Bone marrow (tissue), 2 donors: ENCODE measurements at places on chromosomes 4 and X.

DNA sequence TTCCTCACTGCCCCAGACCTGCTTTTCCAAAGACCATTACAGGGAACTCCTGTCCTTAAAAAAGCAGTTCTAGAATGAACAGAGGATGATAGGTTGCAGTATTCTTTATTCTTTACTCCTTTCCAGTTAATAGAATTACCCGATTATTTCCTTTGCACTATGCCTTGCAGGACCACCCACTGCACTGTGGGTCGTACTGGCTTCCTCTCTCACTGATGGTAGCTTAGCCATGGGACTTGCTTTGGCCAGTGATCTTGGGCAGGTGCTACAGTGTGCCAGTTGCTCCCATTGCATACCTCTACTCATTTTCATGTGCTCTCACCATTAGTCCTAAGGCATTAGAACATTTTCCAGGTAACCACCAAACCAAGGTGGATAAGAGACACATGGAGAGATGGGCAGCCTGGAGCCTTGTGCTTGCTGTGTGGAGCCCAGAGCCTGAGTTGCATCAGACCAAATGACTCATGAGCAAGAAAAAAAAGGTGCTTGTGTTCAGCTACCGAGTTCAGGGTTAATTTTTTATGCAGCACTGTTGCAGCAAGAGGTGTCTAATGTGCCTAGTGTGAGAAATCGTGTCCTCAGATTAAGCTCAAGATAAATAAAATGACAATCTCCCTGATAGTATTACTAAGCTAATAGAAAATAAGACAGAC is 7.6 kb upstream of the UNC5C start:
- DNase-seq = no peak

DNA sequence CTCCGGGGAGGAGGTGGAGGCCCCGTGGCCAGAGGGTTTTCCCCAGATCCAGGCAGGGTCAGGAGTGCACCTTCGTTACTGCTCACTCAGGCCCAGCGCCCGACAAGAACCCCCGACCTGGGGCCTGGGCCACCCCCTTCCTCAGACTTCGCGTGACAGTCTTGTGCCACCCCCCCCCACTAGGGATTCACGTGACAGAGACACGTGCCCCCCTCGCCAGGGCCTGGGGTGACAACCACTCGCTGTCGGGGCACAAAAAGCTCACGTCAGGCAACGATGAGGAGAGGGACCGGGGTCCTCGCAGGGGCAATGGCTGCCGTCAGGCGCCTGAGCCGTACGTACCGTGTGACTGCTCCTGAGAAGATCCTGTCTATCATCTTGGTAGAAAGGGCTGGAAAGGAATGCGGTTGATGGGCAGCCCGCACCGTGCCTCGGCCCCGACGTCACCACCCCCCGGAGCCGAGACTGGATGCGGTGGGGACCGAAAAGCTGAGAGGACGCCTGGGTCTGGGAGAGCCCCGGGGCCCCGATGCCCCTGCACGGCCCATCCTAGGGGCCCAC is 23.0 kb upstream of the GTPBP6 start:
- DNase-seq = no peak

DNA sequence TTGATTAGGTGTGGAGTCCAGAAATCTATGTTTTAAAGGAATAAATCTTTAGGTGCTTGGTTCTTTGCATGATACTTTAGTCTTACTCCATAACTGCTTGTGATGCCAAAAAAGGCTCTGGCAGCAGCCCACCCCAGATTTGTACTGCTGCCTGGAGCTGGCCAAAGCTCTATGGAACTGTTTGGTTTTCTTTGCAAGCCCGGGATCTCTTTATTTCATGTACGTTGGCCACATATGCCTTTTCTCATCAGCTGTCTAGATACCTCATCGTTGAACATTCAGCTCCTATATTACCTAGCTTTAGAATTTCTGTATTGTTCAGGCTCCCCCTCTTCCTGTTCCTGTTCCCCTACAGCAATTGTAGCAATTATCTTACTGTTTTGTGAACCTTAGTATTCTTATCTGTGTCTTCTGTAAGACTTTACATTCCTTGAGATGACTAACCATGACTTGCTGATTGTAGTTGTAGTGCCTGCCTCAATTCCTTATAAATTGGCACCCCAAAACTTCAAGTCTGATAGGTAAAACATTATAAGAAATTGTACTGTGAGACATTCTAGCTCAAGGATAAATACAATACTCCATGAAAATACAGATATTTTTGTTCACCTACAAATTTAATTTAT is 199.4 kb upstream of the GPRIN3 start:
- DNase-seq = no peak

DNA sequence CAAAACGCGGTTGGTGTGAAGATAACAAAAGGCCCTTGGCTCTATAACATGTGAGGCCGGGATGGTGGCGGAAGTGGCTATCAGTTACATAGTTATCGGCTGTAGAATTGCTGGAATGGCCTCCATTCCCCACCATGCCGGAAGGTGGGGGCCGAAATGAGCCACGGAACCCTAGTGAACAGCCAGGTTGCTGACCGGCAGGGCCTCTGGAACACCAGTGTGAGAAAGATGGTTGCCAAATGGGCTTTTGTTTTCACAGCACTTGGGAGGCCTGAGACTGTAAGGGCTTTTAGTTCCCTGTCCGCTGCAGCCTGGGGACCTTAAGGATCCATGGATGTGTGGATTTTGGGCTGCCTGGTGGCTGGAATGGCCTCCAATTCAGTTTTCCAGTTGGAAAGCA is 23.3 kb upstream of the ARX start:
- no peak for DNase-seq

GRCh38 chrX:24468245-24468644 is 3.2 kb downstream of the PDK3 start:
- DNase-seq = no peak

DNA sequence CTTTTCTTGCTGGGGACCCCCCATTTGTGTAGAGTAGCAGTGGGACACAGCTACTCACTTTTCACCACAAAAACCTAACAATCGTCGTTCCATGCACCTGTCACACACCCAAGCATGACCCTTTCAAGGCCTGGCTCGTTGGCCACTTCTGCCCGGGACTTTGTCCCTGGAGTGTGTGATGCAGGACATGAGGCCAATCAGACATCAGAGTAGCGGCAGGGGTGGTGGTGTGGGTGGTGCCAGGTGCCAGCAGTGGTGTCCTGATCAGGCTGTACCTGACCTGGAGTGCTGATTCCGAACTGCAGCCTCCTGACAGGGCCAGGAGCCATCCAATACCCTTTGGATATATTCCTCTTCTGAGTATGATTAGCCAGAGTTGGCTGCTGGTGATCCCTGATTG is 23.1 kb upstream of the PROM1 start:
- no peak for DNase-seq

DNA sequence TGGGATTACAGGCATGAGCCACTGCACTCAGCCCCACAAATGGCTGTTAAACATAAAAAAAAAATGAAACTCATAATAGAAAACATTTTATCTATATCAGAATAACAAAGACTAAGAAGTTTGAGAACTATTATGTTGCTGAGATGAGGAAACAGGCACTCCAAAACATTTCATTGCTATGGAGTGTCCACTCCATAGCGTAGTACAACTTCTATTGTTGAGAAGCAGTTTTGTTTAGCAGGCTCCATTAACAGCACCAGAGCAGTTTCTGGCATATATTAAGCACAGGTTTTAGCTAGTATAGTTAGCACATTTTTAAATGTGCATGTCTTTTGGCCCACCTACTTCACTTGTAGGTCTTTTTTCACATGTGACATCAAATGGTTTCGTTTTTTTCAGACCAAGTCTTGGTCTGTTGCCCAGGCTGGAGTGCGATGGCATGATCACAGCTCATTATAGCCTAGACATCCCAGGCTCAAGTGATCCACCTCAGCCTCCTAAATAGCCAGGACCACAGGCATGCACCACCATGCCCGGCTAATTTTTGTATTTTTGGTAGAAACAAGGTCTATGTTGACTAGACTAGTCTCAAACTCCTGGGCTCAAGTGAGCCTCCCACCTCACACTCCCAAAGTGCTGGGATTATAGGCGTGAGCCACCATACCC is 5.8 kb downstream of the HMGB2 start:
- no peak for DNase-seq

- no peak for DNase-seq
Measured at GRCh38 chr4:3630598-3631543, 98.6 kb upstream of the LRPAP1 start.

DNA sequence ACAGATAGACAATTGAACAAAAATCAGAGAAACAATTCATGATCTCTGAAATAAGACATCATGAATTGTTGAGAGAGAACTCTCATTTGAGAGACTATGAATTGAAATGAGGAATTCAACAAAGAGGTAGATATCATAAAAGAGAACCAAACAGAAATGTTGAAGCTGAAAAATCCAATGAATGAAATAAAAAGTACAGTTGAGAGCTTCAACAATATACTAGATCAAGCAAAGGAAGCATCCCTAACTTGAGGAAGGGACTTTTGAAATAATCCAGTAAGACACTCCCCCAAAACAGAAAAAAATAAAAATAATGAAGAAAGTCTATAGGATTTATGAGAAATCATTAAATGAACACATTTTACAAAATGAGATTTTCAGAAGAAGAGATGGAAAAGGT is 310.0 kb upstream of the PCDH10 start:
- DNase-seq = no peak

GRCh38 chr4:165027762-165028402 is 3.9 kb upstream of the TRIM60 start:
- no peak for DNase-seq

DNA sequence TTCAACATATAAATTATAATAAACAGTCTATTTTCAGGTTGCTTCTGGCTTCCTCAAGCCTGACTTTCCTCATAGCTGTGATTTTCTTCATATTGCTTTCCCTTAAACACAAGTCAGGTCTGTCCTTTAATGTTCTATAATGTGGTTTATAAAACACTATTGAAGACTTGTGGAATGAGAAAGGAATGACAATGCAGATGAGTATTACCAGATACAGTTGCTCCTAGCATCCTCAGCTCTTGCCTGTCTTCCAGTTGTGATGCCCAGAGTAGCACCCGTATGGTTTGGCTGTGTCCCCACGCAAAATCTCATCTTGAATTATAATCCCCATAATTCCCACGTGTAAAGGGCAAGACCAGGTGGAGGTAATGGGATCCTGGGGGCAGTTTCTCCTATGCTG is 265.7 kb upstream of the BOD1L1 start:
- no peak for DNase-seq

- no peak for DNase-seq
Measured at GRCh38 chr4:79528241-79528706, 120.2 kb upstream of the GK2 start.

- no peak for DNase-seq
Measured at GRCh38 chrX:94454606-94455005, 780.6 kb downstream of the FAM133A start.

- no peak for DNase-seq
Measured at GRCh38 chr4:35802644-35803043, 441.7 kb downstream of the ARAP2 start.

- no peak for DNase-seq
Measured at GRCh38 chrX:71107245-71107644, 705 bp upstream of the CXorf65 start.

GRCh38 chrX:19156186-19156585 is 33.9 kb upstream of the ADGRG2 start:
- no peak for DNase-seq

DNA sequence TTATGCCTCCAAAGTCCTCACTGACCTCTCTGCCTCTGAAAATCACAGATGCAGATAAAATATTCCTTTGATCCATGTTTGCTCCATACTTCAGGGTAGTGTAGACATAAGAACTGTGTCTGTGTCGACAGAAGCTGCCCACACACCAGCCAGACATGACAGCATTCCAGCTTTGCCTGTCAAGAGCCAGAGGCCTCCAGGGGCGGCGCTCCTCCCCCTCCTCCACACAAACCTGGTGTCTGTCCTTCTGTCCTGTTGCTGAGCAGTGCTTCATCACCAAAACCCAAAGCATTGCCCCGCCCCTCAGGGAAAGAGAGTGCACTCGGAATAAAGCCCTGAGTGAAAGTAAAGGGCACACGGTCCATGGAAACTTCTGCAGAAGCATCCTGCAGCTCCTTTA is 379.4 kb downstream of the FBXW7 start:
- DNase-seq = no peak

DNA sequence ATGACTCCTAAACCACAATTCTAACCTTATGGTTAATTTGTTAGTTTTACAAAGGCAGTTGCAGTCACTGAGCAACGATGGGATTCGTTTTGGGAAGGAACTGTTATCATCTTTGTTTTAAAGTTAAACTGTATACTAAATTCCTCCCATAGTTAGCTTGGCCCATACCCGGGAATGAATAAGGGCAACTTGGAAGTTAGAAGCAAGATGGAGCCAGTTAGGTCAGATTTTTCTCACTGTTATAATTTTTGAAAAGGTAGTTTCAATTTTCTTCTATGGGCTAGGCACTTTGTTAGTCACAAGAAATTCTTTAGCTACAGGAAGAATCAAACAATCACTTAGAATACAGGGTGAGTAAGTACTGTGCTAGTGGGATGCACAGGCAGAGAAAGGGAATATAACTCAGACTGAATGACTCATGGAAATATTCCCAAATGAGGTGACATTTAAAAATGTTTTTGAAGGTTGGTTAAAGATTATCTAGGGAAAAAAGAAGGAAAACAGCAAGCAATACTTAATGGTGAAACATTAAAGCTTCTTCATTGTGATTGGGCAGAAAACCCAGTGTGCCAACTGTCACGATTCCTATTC is 153.6 kb downstream of the MAGEB17 start:
- no peak for DNase-seq

DNA sequence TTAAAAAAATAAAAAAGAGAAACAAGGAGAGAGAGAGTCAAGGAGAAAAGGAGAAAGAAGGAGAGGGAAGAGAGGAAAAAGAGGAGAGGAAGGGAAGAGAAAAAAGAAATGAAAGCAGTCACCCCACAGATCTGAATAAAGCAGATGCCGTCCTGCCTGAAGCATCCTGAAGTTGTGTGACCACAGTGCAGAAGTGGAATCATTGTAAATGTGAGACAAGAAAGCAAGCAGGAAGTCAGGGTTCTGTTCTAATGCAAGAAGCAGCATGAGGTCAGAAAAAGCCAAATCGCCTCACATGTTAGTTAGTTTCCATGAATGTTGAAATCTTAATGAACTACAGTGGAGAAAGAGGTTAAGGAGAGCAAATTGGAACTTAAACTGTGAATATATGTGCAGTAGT is 692.5 kb downstream of the CENPC start:
- DNase-seq = no peak

DNA sequence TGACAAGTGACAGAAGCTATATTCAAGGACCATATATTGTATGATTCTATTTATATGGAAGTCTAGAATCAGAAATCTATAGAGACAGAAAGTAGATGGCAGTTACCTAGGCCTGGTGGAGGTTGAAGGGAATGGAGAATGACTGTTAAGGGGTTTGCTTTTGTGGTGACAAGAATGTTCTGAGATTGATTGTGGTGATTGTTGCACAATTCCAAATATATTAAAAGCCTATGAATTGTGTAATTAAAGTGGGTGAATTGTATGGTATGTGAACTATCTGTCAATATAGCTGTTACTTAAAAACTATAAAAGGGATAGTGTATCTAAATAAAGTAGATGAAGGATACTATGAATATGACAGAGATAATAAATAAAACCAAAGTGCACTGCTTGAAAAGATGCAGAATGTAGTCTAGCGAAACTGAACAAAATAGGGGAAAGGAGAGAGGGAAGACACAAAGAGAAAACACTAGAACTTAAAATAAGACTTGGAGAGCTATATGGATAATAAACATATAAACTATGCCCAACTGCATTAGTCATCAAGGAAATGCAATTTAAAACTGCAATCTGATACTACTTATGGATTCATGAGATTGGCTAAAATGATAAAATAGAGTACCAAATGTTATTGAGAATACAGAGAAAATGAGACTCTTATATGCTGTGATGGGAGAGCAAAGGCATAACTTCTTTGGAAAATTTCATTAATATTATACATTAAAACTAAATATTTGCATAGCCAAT is 82.1 kb upstream of the BANK1 start:
- no peak for DNase-seq
